Right atrium auricular region (tissue), 2 donors: ENCODE measurements at places on chromosomes 4 and X. TPM values are rescaled to one million over a fixed set of nuclear protein-coding genes. Genes with fewer than 3 reads are reported as not detected.

DNA sequence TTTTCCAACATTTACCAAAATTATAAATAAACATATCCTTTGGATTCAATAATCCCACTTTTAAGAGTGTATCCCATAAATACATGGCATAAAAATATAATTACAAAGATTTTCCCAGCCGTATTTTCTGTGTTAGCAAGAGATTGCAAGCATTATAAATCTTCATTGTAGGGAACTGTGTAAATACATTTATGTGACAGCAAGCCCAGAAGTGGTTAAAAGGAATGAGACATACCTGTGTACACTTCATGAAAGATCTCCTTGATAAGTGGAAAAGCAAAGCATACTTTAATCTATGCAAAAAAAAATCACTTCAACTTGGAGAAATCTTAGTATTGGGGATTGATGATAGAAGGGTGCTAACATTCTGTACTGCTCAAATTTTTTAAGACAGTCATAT, 173.1 kb downstream of the GASK1B start:
- DNase-seq: no peak

DNA sequence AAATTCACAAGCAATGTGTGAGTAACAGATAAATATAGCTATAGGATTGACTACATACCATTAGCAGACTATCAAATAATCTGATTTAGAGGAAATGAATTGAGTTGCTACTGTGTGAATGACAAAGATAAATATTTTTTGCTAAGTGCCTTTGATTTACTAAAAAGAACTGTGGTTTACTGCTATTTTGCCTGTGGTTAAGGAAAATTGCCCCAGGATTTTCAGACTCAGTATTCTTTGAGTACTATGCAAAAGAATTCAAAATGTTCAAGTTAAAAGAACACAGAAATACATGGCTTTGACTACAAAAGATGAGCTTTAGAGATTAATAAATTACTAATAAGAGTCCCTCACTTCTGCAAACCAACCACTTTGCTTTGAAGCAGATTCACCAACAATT, 853.8 kb downstream of the ADGRL3 start:
- no peak for DNase-seq

GRCh38 chrX:76147106-76147505, 25.8 kb upstream of the PBDC1 start:
- no peak for DNase-seq

The PNCK gene
- 42.4 TPM for total RNA-seq

The CTAG1A gene
- not detected for total RNA-seq

DNA sequence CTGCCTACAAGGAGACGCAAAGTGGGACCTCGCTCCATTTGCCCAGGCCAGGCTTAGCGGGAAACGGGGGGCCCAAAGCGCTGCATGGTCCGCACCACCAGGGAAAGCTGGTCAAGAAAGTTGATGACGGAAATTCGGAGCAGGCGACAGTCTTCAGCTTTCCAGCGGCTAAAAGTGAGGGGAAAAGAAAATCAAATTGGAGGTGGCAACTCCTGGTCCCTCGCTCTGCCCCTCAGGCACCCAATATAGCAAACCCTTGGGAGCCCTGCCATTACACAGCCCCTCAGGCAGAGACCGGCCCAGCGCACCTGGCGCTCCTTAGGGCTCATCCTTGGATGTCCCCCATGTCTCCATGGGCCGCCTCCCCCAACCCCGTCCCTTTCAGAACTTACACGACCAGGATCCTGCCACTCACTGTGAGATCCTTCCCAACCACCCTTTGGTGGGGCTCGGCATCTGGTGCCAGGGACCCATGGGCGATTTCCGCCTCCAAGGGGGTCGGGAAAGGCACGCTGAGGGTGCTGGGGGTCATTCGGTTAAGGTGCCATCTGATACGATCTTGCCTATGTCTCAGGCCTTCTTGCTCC, 1.1 kb downstream of the LAGE3 start:
- DNase-seq: no peak
